Stimulated activated CD8-positive, alpha-beta memory T cell treated with anti-CD3 and anti-CD28 coated beads, Interleukin-7, amount 100 ng/mL, for 4 hours (primary cell): ENCODE measurements at places on chromosomes 1 and 21.

- DNase-seq, result no peak
Observed at GRCh38 chr1:151918819-151919610, 9.7 kb upstream of the THEM4 start.

- no peak for DNase-seq
Observed at GRCh38 chr1:239040523-239040922, 345.8 kb upstream of the CHRM3 start.

- no peak for DNase-seq
Observed at GRCh38 chr1:1597275-1597930, 2.5 kb downstream of the FNDC10 start.

DNA sequence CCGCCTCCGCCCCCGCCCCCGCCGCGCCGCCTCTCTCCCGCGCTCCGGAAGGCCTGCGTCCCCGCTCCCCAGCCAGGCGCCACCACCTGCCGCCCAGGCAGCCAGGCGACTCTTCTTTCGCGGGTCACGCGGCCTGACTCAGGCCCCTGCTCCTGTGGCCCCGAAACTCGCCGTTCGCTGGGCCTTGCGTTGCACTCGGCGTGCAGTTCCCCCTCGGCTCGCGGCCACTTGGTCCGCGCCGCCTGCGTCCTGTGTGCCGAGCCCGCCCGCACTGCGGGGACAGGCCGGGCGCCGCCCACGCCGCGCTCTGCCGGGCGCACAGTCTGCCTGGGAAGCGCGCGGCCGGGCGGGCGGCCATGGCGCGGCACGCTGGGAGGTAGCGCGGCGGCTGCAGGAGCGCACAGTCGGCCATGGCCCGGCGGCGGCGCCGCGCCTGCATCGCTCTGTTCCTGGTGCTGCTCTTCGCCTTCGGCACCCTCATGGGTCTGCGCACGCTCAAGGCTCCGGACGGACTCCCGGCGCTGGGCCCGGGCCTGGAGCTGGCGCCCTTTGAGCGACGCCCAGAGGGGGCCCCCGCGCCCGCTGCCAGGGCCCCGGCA is at the start of gene MANEAL:
Gene MANEAL (plus strand): TSS at position 75 of the 599 bp plus-strand sequence. CDS start 336 bp downstream, at position 411.
- DNase-seq, result no peak

- no peak for DNase-seq
Observed at GRCh38 chr1:79974659-79975058, 968.1 kb upstream of the ADGRL4 start.

- no peak for DNase-seq
Observed at GRCh38 chr21:46168238-46168637, 12.9 kb upstream of the FTCD start.

DNA sequence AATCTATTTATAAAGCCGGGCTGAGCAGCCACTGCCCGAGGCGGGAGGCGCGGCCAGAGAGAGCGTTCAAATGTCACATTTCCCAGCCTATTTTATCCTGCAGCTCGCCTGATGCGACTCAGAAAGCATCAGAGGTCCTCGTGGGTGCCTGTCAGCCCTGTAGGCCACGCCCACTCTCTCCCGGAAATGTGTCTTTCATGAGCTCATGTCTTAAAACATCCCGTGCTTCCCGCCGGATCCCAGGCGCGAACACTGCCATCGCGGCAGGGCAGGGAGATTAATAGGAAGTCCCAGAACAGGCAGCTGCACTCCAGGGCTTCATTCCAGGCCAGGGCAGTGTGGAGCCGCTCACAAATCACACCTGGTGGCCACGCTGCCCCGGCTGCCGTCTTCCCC is 117.5 kb downstream of the PRDM16 start:
- DNase-seq, result no peak

DNA sequence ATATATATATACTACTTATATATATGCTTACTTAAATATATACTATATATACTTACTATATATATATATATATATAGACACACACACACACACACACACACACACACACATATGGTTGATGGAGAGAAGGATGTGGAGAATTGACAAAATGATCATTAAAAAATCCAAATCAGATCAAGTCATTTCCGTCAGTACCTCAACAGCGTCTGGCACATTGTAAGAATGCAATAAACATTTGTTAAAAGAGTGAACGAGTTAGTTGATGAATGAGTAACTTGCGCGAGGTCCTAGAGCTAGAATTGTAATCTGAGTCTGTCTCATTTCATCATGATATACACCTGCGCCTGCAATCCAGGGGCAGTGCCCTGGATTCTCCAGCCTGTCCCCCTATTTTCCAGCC is 243.0 kb upstream of the MAP1LC3C start:
- no peak for DNase-seq

DNA sequence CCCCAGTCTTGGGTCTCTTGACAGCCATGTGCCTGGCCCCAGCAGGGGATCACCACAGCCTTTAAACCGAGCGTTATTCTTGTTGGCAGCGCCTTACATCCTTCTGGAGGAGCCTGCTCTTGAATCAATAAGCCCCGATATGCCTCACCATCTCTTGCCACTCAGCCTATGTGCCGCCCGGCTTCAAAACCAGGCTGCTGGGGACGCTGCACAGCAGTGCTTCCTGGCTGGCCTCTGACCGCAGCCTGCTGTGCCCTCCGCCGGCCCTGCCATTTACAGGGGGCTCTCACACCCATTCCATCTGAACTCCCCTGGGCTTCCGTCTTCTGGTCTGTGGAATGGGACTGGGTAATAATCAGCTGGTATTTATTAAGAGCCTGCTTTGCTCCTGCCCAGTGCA is 3.0 kb upstream of the PEX10 start:
- DNase-seq, result no peak

DNA sequence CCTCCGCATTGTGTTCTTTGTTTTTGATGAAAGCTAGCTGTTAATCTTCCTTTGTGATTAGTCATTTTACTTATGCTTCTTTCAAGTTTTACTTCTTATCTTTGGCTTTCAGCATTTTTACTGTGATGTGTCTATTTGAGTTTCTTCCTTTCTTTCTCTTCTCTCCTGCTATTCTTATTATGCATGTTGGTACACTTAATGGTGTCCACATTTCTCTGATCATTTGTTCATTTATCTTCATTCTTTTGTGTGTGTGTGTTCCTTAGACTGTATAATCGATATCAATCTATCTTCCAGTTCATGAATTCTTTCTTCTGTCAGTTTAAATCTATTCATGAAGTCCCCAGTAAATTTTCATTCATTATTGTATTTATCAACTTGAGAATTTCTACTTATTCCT is 1650.3 kb downstream of the BRINP3 start:
- DNase-seq, result no peak

- no peak for DNase-seq
Observed at GRCh38 chr1:156659661-156659987, 17.6 kb downstream of the NES start.

- no peak for DNase-seq
Observed at GRCh38 chr1:39538531-39539251, 37.9 kb downstream of the PABPC4 start.

- no peak for DNase-seq
Observed at GRCh38 chr1:10179406-10180091, 30.8 kb upstream of the KIF1B start.

DNA sequence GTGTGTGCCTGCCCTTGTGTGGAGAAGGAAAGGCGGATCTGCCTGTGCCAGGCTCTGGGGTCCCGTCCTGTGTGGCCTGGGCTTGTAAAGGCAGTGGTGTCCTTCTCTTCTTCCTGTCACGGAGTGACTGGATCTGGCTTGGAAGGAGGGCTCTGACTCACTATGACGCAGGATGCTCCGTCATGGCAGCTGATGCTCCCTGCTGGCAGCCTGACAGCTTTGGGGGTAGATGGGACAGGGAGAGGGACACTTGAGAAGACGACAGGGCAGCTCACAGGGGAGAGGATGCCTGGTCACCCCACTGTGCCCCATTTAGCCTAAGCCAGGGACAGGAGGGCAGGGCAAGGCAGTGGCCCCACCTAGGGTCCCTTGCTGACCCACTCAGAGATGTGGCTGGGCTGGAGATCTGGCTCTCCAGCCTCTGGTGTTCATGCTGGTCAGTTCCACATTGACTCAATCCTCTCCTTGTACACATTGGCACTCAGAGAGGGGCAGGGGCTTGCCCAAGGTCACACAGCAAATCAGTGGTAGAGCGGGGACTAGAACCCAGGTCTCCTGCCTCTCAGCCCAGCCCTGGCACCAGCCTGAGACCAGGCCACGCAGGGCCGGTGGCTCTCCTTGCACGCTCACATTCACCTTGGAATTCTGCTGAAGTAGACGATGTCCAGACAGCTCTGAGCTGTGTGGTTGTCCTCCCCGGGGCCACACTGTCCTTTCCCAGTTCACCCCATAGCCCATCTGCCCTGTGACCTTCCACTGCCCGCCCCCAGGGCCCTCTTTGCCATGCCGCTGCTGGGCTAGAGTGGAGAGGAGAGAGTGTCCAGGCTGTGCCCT is 2.8 kb upstream of the FAM131C start:
- DNase-seq, result no peak

- no peak for DNase-seq
Observed at GRCh38 chr1:192158181-192158580, at the start of gene RGS18. Gene RGS18 (plus strand): TSS chr1:192158462. CDS start chr1:192158638, 176 bp downstream.

- DNase-seq, result no peak
Observed at GRCh38 chr1:2393471-2393877, 1.8 kb downstream of the RER1 start.

GRCh38 chr1:213938776-213939175 is 49.0 kb upstream of the PROX1 start:
- DNase-seq, result no peak

DNA sequence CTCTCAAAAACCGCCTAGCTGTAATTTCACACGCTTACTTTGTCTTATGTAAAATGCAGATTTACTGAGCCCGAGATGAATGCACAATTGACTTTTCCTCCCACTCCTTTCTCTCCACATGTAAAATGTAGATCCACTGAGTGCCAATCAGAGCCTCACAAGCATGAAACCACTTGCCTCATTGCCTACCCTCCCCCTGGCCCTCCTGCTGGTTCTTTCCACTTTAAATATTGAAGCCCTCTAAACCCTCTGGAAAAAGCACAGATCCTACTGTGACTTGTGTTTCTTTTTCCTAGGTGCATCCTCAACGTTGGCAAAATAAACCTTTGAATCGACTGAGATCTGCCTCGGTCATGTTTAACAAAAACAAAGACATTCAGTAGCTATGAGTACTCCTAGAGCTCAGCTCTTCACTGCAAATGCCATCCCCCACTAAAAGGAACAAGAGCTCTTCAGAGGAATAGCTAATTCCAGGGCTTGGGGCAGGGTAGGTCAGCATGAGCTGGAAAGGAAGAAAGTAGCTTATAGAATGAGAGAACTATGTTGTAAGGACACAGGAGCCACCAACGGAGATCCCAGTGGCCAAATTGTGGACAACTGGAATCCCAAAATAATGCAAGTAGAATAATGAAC is 365.5 kb upstream of the RUNX1 start:
- DNase-seq, result no peak

DNA sequence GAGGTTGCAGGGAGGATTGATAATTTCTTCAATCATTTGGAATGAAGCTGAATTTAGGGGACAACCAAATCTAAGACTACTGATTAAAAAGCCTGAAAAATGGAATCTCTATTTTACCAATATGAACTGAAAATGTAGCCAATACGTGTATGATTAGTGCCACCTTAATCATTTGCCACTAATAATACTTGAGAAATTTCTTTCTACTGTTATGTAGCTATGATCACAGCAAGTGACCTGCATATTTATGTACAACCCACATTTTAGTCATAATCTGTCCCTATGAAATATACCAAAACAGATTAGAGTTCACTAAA is 6.5 kb downstream of the COLGALT2 start:
- DNase-seq, result no peak

DNA sequence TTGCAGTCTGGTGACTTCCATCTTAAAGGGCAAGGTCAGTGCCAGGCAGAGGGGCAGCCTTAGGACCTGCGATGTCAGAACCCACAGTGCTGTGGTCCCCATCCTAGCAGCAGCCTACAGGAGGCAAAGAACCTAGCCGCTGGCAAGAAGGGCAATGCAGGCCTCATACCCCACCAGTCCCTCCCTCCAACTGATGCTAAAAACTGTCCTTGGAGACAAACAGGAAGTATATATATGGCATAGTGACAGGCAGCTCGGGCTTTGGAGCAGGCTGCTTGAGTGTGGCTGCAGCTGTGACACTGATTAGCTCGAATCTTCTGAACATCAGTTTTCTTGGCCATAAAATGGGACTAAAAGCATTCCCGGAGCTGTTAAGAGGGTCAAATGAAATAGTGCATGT is 156.0 kb upstream of the VAMP3 start:
- no peak for DNase-seq

GRCh38 chr1:167899253-167899681 is 14.7 kb downstream of the ADCY10 start:
- no peak for DNase-seq

- DNase-seq, result no peak
Observed at GRCh38 chr1:40708750-40709099, 17.2 kb downstream of the NFYC start.

DNA sequence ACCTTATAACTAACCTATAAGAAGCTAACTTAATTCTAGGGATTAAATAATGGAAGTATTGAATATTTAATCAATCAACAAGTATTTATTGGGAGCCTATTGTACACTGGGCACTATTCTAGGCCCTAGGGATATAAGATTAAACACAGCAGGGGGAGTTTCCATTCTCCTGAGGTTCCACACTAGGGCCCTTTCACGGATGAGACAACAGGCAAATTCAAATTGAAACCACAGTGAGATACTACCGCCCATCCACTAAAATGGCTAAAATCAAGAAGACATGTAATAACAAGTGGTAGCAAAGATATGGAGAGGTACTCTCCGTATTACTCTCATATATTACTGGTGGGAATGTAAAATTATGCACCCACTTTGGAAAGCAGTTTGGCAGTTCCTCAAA is 674.4 kb downstream of the KIF26B start:
- no peak for DNase-seq

- DNase-seq, result no peak
Observed at GRCh38 chr1:154941333-154942013, 5.0 kb upstream of the PMVK start.

DNA sequence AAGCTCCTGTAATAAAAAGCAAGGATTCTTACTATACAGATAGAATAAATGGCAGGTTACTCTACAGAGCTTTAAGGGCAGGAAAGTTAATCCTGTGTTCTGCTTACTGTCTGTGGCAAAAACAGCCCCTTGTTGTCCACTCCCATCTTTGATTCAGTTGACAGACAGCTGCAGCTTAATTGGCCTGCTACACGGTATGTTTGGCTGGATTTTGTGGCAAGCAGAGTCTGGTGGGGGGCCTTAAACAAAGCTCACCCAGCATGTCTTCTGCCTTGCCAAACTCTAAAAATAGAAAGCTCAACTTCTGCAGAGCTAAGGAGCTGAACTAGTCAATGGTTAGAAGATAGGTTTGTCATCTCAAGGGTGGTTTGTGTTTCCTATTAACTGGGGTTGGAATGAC is 407.2 kb downstream of the HLX start:
- DNase-seq, result no peak

DNA sequence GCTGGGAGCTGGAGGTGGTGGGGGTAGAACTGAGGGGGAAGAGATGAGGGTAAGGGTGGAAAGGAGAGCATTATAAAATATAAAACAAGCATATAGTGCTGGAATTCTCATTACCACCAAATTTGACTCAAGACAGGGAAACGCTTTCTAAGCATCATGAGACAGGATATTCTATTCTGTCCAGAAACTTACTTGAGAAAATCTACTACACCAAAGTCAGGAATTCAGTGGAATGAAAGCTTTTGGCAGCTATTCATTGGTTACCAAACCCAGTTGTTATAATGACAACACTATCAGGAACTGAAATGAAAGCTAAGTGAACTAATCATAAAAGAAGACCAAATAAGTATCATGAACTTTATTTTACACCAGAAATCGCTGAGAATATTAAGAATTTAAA is 14.5 kb downstream of the AIDA start:
- DNase-seq, result no peak

GRCh38 chr1:1090424-1091343 is 16.6 kb upstream of the RNF223 start:
- no peak for DNase-seq
